ENCODE measurements at places on chromosomes 3 and 15.

DNA sequence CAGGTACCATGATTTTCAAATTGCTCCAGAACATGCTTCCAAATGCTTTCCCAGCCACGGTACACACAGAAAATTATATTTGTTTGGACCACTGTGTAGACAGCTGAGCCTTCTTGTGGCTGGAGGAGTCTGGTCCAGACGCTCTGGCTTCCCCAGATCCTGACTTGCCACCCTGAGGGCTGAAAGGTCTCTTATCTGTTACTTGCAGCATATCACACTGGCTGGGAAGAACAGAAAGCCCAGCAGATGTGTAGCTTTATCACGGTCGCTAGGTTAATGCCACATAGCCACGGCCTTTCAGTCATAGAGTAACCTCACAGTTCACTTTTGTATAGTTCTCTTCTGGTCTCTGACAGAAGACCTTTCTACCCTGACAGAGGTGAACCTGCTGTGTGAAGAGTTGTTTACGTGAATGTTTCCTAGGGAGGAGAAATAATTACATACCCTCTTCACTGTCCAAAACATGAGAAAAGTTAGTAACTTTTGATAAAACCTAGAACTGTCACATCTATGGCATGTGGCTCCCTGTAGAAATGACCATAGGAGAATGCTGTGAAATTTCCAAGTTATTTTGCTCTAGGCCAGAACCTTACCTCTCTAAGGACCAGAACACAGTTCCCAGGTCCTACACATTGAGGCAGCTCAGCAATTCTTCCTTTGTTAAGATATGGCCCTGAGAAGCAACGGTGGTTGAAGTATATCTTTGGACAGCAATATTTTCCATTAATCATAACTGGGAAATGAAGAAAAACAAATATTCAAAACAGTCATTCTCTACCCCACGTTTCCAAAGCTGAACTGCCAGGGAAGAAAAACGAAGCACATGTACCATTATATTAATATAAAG, 15.8 kb upstream of the STIMATE start:
- DNase-seq = no peak

DNA sequence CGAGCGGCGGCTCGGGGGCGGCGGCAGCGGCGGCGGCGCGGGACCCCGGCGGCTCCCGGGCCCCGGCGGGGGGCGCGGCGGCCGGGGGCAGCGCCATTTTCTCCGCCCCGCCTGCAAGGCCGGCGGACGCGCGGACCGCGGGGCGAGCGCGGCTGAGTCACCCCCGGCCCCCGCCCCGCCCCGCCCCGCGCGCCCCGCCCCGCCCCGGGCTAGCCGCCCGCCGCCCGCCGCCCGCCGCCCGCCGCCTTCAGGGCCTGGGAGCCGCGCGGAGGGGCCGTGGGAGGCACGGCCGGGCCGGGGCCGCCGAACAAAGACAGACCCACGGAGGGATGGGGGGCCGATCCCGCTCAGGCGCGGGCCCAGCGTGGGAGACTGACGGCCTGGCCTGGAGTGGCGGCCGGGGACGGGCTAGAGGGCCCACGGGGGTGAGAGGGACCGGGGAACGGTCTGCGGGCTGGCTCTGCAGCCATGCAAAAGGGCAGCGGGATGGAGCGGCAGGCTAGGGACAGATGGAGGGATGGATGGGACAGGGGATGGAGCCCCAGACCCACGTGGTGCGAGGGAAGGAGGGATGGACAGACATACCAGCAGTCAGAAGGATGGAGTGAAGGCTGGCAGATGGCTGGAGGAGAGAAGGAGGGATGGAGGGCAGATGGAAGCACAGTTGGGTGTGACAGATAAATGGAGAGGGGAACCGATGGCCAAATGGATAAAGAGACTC, at the start of gene EIF4E3:
EIF4E3 (minus strand) TSS at position 132 of the 721 bp plus-strand sequence; CDS start at position 97, 35 bp downstream.
- peak; percentile 66 for DNase-seq

DNA sequence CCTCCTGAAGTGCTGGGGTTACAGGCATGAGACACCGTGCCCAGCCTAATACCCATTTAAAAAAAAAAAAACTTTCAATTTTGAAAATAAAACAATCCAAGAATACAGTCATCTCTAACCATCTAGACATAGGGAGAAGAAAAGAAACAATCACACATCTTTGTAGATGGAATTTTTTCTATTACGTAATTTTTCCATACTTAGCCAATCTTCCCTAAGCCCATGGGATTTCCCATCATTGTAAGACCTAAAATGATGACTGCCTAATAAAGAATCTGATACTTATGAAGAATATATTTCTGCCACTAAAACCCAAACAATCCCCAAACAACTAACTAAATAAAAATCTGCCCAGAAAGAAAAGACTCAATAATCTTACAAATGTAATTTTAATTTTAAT, 88.7 kb downstream of the CBLB start:
- no peak for DNase-seq

- DNase-seq = no peak
These were observed 94.5 kb upstream of the MYZAP start for GRCh38 chr15:57496946-57497869.

DNA sequence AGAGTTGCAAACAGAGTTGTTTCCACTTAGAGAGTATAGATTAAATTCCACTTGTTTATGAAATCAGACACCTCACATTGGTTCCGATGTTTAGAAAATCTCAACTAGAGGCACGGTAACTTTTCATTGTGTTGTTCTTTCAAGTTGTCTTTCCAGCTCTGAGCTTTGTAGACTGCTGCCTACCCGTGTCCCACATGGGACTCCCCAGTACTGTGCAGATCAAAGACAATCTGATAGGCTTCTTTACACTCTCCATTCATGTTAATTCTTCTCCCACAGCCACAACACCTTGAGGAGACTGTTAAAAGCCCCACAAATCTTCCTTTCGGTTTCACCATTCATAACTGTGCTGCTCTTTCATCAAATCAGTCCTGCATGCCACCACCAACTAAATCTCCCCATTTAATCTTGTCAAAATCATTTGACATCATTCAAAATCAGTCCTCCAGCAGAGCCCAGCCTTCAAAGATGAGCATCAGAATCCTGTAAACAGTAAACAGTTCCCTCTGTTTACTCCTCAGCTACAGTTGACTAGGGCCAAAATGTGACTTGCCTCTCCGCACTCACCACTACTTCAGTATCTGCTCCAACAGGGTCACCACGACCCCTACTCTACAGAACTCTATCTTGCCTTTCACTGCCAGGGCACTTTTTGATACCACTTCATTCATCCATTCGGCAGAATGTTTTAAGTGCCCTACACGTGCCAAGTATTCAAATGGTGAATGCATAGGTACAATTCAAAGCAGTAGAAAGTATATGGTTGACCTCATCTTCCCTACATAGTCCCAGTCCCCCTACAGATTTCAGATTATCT, 8.3 kb downstream of the ANXA2 start:
- no peak for DNase-seq

- DNase-seq = no peak
These were observed 216.1 kb downstream of the NAALADL2 start for GRCh38 chr3:175075269-175075668.

GRCh38 chr15:52798529-52799101, 8.5 kb upstream of the ONECUT1 start:
- no peak for DNase-seq

DNA sequence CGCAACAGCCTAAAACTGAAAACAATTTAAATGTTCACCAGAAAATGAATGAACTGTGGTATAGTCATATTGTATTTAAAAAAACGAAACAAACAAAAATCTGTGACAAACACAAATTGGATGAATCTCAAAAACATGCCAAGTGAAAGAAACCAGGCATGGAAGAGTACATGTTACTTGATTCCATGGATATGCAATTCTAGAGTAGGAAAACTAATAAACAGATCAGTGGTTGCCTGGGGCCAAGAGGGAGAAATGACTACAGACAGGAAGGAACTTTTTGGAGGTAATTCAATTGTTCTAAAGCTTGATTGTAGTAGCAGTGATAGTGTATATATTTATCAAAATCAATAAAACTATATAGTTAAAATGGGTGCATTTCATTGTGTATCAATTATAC, 16.8 kb downstream of the UBE3A start:
- DNase-seq = no peak

DNA sequence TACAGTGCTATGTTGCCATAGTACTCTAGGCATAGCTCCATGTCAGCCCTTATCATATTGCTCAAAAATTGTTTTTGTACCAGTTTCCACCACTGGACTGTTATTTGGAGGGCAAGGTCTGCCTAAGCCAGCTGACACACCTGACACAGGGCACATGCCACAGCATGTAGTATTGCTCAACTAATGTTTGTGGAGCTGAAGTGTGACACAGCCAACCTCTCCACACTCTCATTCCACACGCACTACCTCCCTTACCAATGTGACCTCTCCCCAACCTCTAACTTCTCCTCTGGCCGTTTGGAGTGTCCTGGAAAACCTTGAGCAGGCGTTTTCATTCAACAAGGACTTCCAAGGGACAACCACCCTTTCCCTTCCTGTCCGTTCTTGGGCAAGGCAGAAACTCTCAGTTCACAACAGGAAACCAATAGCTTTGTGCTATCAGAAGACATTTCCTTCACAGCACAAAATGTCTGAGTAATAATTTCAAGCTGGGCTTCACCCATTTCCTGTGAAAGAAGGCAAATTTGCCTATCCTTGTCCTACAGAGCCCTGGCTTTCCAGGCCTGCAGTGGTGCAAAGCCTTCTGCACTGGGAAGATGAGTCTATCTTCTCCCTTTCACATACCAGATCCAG, 38.4 kb downstream of the TLNRD1 start:
- no peak for DNase-seq

- no peak for DNase-seq
These were observed 6.7 kb downstream of the PLIN1 start for GRCh38 chr15:89672221-89673164.

DNA sequence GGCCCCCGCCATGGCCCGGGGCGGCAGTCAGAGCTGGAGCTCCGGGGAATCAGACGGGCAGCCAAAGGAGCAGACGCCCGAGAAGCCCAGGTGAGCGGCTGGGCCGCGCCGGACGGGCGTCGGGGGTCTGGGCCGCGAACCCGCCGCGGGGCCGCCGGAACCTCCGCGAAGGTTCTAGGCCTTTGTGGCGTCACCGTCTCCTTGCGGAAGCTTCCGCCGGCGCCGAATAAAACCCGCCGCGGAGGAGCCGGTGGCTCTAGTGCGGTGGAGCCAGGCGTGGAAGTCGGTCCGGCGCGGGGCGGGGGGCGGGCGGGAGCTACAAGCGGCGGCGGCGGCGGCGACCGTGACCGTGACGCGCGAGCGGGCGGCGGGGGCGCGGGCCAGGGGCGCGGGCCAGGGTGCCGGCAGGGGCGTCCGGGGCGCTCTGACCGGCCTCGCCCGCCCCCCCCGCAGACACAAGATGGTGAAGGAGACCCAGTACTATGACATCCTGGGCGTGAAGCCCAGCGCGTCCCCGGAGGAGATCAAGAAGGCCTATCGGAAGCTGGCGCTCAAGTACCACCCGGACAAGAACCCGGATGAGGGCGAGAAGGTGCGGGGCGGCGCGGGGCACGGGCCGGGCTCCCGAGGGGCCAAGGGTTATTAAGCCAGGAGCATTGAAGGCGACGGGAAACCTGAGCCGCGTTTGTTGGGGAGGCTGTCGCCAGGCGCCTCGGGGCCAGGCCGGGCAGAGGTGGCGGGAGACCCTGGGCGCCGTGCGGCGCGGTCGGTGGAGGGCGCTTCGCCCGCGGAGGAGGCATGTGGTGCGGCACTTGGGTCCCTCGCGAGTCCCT, at the start of gene DNAJA4:
DNAJA4 (plus strand) TSS at position 259 of the 833 bp plus-strand sequence; CDS start at position 461, 202 bp downstream.
- DNase-seq = no peak

DNA sequence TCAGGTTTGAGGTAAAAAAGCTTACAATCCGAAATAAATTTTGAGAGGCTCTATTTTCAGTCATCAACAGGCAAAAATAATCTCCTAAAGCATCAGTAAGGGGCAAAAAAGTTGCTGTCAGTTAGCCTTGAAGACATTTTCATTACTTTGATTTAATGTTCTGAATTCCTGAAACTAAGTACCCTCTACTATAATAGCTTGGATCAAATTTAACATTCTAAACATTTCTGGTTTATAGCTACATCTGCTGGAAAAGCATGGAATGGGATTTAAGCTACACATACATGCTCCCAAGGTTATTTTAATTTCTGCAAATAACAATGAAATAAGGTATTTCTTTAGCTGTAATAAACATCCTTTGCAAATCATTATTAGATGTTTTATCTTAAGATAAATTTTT, 245.4 kb downstream of the ULK4 start:
- DNase-seq = no peak

DNA sequence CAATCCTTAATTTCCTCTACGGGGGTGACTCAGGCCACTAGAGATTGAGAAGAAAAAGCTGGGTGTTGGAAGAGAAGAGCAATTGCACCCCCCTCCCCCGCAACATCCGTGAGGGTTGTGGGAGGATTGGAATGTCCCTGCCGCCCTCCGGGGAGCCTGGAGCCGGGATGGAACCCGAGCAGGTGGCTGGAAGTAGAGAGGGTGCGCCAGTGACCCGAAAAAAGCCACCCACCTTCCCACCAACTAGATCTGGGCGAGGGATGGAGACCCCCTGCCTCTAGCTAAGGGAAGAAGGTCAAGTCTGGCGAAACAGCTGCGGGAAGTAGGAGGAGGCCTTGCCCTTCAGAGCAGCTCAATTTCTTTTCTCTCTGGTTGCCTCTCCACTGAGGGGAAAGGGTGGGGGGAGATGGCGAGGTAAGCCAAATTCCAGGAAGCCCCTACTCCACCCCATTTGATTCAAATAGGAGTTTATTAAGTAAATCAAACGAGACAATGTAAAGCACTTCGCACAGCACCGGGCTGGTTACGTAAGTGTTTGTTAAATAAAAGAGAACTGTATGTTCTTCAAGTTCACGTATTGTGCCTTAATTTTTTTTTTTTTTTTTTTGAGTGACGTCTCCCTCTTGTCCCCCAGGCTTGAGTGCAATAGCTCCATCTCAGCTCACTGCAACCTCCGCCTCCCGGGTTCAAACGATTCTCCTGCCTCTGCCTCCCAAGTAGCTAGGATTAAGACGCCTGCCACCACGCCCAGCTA, 1.1 kb upstream of the WWTR1 start:
- no peak for DNase-seq

GRCh38 chr3:149464542-149465328, 9.8 kb upstream of the TM4SF4 start:
- DNase-seq = no peak

DNA sequence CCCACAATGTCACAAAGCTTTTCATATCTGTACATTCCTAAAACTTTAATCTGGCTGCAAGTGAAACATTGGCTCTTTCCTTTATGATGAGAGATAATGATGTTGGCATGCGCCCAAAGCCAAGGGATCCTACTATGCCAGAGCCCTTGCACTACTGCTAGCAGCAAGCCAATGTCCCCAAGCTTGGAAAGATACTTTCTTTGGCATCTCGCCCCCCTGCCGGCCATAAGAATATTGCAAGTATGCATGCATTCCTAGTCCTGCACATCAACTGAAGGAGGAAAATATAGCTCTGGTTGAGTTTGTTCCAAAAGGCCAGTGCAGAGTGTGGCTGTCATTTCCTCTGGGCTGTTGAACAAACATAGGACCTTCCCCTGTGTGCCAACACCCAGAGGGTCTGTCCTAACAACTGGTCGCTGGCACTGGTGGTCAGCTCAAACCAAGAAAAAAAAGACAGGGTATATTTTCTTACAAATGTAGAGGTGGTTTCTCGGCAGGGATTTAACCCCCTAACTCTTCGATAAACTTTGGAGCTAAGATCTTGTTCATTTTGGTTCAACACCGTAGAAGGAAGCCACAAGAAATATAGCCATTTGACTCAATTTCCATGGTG, 120.9 kb upstream of the ZBED2 start:
- DNase-seq = peak; percentile 66

GRCh38 chr3:41434781-41435180, 235.5 kb downstream of the CTNNB1 start:
- DNase-seq = no peak
